Activated naive CD8-positive, alpha-beta T cell treated with anti-CD3 and anti-CD28 coated beads for 36 hours (primary cell): ENCODE measurements at places on chromosomes 4 and X.

GRCh38 chrX:70613295-70613694 is 168.7 kb downstream of the DLG3 start:
- no peak for DNase-seq

DNA sequence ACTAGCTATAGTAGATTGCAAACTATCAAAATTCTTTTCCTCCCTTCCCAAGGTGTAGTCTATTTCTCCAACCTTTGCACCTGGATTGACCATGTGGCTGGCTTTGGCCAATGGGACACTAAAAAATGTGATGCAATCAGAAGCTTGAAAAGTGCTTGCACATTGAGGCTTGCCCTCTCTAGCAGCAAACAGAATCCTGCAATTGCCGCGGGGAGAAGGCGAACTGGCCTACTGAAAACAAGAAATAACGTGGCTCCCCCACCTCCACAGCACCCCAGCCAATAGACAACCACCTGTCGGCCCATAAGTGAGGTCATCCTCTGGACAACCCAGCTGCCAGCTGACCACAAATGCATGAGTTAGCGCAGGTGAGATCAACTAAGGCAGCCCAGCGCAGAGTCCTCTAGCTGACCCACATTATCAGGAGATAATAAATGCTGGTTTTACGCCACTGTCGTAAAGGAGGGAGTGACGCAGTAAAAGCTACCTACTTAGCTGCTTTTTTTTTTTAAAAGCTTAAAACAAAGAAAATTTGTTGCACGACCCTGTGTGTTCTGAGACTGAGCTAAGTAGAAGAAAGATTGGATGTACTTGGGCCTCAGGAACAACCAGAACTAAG is 95.2 kb downstream of the GK start:
- no peak for DNase-seq

GRCh38 chrX:95754411-95754810 is 930.2 kb upstream of the DIAPH2 start:
- DNase-seq: no peak

- DNase-seq: no peak
Measured at GRCh38 chr4:26431461-26432180, 58.7 kb downstream of the CCKAR start.
